Activated B cell treated with CpG ODN at 0.5 μM for 24 hours (primary cell): ENCODE measurements at places on chromosomes 5 and 9.

DNA sequence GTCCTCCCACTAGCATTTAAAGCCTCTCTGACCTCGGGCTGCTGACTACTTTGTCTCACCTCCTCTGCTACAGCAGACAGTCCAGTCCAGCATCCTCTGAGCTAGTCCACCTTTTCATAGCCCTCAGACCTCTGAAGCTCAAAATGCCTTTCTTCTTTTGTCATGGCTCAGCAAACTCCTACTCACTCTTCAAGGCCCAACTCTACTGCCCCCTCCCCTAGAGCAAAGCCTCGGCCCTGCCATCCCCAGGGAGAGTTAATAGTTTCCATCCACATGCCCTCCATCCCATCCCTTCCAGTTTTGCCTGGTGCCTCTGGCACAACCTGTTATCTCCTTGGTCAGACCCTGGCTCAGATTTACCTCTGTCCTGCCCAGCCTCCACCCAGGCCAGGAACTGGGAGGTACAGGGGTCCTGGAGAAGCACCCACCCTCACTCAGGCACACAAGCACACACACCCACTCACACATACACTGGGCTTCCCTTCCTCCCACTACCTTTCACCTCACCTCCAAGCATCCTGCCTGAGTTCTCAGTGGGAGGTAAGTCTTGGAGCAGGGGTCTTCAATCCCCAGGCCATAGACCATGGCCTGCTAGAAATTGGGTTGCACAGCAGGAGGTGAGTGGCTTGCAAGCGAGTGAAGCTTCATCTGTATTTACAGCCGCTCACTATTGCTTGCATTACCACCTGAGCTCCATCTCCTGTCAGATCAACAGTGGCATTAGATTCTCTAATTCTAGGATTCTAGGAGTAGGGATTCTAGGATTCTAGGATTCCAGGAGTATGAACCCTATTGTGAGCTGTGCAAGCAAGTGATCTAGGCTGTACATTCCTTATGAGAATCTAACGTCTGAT, 18.1 kb downstream of the PDLIM4 start:
- DNase-seq, result no peak
- peaks cover 11% of the 10 kb centered on the region for H3K27me3 ChIP-seq
- no peaks in the 10 kb centered on the region for H3K36me3 ChIP-seq
- peaks cover 13% of the 10 kb centered on the region for H3K4me1 ChIP-seq
- H3K4me3 ChIP-seq, result no peak overlapping the region

- H3K27ac ChIP-seq, result no peak overlapping the region
- H3K27me3 ChIP-seq, result no peaks in the 10 kb centered on the region
- no peak overlapping the region for H3K4me3 ChIP-seq
- H3K36me3 ChIP-seq, result no peaks in the 10 kb centered on the region
- H3K4me1 ChIP-seq, result no peaks in the 10 kb centered on the region
These were observed 48.1 kb downstream of the PRELID2 start for GRCh38 chr5:145787001-145787400.

DNA sequence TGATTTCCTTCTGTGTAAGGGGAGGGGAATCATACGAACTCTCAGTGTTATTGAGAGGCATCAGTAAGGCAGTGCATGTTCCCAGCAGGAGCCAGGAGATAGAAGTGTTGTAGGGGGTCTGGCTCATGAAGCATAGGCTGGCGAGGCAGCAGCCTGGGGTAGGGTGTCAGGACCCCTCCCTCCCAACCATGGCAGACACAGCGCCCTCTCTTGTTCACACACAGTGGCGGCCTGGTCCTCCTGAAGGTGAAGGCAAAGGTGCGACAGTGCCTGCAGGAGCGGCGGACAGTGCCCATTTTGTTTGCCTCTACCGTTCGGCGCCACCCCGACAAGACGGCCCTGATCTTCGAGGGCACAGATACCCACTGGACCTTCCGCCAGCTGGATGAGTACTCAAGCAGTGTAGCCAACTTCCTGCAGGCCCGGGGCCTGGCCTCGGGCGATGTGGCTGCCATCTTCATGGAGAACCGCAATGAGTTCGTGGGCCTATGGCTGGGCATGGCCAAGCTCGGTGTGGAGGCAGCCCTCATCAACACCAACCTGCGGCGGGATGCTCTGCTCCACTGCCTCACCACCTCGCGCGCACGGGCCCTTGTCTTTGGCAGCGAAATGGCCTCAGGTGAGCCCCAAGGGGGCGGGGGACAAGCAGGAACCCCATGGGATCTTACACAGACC, 4.7 kb downstream of the SLC27A4 start:
- peaks cover 40% of the 10 kb centered on the region for H3K36me3 ChIP-seq
- no peak overlapping the region for H3K4me3 ChIP-seq
- peaks cover 6% of the 10 kb centered on the region for H3K4me1 ChIP-seq
- no peak overlapping the region for H3K27ac ChIP-seq
- DNase-seq, result no peak
- H3K27me3 ChIP-seq, result no peaks in the 10 kb centered on the region

DNA sequence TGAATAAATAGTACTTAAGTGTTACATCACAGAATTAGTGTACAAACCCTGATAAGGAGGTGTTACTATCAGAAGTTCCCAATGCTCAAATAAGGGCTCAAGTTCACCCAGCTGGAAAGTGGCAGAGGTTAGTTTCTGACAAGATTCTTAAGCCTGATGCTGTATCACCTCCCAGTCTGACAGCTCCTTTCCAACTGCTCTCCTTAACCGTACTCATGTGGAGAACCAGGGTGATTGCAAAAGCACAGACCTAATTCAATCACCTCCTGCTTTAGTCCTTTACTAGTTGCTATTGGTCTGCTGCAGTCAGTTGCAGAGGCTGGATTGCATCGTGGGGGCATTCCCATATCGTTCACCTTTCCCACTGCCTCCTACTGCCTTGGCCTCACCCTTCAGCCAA, 100.4 kb upstream of the ZNF618 start:
- H3K4me1 ChIP-seq, result peaks cover 10% of the 10 kb centered on the region
- no peaks in the 10 kb centered on the region for H3K36me3 ChIP-seq
- no peak for DNase-seq
- H3K27me3 ChIP-seq, result peaks cover 3% of the 10 kb centered on the region

DNA sequence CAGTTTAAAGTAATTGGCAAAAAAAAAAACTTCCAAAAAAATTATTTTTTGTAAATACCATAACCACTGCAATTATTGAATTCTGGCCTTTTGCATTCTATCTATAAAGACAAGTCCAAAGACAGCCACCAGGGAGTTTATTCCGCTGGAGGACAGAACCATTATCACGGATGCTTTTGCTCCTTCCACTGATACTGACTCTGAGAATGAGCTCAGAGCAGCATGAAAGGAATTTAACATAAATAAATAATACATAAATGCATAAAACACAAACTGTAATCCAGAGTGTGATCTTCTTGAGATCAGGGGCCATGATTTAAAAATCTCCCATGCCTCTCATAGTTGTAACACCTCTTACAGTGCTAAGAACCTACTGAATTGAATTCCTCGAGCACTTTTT, 264.8 kb downstream of the ARRDC3 start:
- peaks cover 2% of the 10 kb centered on the region for H3K27me3 ChIP-seq
- H3K4me1 ChIP-seq, result no peaks in the 10 kb centered on the region
- no peaks in the 10 kb centered on the region for H3K36me3 ChIP-seq
- H3K27ac ChIP-seq, result no peak overlapping the region
- H3K4me3 ChIP-seq, result no peak overlapping the region
- DNase-seq, result no peak

GRCh38 chr5:7755958-7756357, 95.0 kb downstream of the CFAP90 start:
- H3K4me3 ChIP-seq, result no peak overlapping the region
- peaks cover 12% of the 10 kb centered on the region for H3K27me3 ChIP-seq
- H3K27ac ChIP-seq, result no peak overlapping the region
- no peaks in the 10 kb centered on the region for H3K36me3 ChIP-seq
- H3K4me1 ChIP-seq, result no peaks in the 10 kb centered on the region
- no peak for DNase-seq

DNA sequence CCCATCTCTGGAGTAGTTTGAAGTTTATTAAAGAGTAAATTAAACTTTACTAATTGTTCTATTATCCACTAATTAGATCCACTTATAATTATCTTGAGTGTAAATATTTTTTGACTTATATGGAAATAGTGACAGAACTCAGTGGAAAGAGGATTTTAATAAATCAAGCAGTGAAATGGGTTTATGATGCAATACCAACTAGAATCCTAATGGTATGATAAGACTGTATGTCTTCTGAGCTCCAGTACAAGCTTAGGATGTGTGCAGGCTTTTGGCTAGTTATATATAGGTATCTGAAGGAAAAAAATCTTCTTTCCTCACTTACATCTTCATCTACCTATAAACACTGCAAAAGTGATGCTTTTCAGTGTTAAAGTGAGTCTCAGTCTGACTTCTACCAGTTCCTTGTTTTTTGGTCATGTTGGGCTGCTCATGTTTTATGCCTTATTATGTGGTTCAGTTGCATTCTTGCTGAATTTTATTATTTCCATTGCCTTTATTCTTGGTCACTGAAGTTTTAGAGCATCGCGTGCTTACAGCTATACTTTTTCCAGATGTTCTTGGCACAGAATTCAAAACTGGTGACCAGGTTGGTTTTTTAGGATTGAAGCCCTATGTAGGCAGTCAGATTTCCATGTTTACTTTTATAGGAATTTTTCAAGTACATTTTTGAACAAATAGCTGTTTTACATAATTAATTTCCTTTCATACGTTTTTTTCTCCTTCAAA, 30.5 kb downstream of the XRCC4 start:
- H3K27ac ChIP-seq, result no peak overlapping the region
- peaks cover 27% of the 10 kb centered on the region for H3K36me3 ChIP-seq
- H3K4me3 ChIP-seq, result no peak overlapping the region
- no peaks in the 10 kb centered on the region for H3K27me3 ChIP-seq
- H3K4me1 ChIP-seq, result no peaks in the 10 kb centered on the region

DNA sequence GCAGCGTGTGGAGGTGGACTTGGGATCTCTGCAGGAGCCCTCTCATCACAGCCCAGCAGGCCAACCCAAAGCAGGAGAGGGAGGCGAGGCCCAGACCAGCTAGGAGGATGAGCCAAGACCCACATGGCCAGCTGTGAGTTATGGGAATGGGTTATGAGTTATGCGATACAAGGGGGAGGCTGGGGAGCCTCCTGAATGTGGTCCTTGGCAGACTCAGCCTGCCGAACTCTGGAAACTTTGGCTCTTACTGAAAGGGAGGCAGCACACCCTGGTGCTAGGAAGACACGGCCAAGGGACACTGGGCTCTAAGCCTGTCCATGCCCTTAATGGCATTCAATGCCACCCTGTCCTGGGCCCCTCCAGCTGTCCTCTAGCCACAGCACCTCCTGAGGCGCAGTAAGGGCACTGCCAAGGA, 7.7 kb upstream of the VAV2 start:
- H3K27ac ChIP-seq, result no peak overlapping the region
- no peak overlapping the region for H3K4me3 ChIP-seq
- no peaks in the 10 kb centered on the region for H3K36me3 ChIP-seq
- DNase-seq, result no peak

GRCh38 chr5:55445791-55446190, 89.0 kb downstream of the PLPP1 start:
- H3K27ac ChIP-seq, result no peak overlapping the region
- no peaks in the 10 kb centered on the region for H3K27me3 ChIP-seq
- no peak for DNase-seq
- no peaks in the 10 kb centered on the region for H3K4me1 ChIP-seq

- H3K36me3 ChIP-seq, result no peaks in the 10 kb centered on the region
- DNase-seq, result no peak
- no peak overlapping the region for H3K4me3 ChIP-seq
These were observed 633.2 kb upstream of the RORB start for GRCh38 chr9:73863924-73864323.

DNA sequence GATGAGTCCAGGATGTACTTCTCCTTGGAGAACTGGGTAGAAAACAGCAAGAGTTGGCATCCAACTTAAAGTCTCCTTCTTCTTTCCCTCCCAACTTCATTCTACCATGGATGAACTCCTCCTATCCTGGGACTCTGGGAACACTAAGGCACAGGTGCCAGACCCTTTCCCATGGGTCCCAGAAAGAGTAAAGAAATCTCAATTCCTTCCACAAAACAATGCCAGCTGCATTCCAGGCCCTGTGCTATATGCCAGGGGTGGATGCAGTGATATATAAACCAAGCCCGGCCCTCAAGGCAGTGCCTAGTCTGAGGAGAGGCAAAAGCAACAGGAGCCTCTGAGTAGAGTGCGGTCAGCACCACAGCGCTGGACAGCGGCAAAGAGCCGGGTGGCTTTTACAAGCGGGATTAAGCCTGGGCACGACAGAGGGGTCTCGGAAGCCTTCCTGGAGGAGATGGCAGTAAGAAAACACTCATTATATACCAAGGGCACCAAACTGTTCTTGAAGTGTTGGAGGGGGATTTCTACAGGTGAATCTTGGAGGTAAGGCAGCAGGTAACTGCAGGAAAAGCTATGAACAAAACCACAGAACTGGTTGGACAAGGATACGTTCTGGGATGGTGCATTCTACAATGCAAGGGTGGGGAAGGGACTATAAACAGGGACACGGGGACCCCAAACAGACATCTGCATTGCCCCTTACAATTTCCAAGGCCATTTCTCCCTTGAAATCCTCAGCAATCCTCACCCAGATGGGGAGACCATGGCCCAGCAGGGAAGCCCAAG, 16.4 kb upstream of the TOR2A start:
- H3K27ac ChIP-seq, result peak overlapping the region; percentile 41
- no peaks in the 10 kb centered on the region for H3K27me3 ChIP-seq

- H3K27me3 ChIP-seq, result no peaks in the 10 kb centered on the region
- H3K4me3 ChIP-seq, result peak overlapping the region; percentile 19
- H3K27ac ChIP-seq, result peak overlapping the region; percentile 35
- no peaks in the 10 kb centered on the region for H3K36me3 ChIP-seq
These were observed 73.1 kb downstream of the PBX3 start for GRCh38 chr9:125820100-125820804.

GRCh38 chr5:60810438-60811085, 33.5 kb downstream of the ELOVL7 start:
- no peak overlapping the region for H3K4me3 ChIP-seq
- H3K27ac ChIP-seq, result no peak overlapping the region
- DNase-seq, result no peak
- no peaks in the 10 kb centered on the region for H3K36me3 ChIP-seq
- no peaks in the 10 kb centered on the region for H3K27me3 ChIP-seq

DNA sequence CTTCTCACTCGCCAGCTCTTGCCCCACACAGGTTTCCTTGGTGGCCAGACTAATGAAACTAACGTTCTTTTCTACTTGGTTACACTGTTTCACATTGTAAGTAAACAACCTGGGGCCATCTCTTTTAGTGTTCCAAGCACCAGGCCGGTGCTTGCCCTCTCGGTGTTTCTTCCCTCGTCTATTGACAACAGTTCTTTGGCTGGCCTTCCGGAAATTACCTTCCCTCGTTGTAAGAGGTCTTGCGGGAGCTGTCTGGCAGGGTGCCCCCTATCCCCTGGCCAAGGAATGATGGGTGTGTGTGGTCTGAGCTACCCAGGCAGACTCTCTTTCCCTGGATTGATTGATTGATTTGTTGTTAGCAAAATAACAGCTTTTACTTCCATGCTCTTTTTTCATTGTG, 918 bp upstream of the MYMK start:
- DNase-seq, result no peak
- H3K4me1 ChIP-seq, result no peaks in the 10 kb centered on the region
- no peak overlapping the region for H3K4me3 ChIP-seq
- H3K27me3 ChIP-seq, result peaks cover 14% of the 10 kb centered on the region

DNA sequence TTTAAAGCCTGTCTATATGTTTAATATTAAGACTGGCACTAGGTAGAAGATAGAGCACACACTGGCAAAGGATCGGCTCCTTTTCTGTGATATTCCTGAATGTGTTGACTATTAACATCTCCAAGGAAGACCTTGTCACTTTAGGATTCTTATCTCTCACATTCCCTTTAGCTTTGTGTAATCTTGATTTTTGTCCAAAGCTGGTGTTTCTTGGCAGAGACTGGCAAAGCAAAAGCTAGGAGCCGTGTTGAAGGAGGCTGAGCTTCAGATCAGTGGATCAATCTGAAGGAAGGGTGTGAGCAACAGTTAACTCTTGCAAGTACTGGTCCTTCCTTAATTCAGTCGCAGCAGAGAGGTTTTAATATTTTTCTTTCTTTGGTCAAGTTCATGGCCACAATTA, 830.4 kb upstream of the ZNF608 start:
- H3K36me3 ChIP-seq, result no peaks in the 10 kb centered on the region
- H3K4me3 ChIP-seq, result no peak overlapping the region
- H3K27me3 ChIP-seq, result peaks cover 3% of the 10 kb centered on the region
- no peaks in the 10 kb centered on the region for H3K4me1 ChIP-seq
- no peak for DNase-seq
